ENCODE measurements at places on chromosomes 16 and 17.

DNA sequence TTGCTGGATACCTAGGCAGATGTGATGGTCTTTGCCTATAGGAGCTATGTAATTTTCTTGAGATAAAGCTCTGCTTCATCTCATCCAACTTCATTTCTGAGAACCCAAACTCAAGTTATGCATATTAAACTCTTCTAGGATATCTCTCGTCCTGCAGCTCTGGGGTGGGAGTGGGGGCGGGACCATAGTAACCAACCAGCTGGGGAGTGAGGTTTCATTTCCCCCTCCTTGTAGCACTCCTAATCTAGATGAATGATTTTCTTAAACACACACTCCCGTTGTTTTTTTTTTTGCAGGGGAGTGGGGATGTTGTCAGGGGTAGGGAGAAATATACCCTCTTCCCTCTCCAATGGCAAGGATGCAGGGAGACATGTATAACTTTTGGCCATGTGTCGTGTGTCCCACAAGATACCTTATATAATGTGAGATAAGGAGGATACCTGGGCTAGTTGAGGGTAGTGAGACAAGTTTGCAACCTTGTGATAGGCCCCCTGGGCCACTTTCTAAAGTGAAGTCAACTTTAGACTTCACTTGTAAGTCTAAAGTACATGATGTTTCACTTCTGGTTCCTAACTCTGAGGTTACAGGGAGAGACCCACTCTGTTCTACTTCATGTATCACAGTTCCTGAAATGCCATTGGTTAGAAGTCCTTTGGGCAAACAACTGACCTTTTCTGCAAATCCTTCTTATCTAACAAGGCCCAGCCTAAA, 10.5 kb upstream of the HEATR6 start:
- DNase-seq: no peak

DNA sequence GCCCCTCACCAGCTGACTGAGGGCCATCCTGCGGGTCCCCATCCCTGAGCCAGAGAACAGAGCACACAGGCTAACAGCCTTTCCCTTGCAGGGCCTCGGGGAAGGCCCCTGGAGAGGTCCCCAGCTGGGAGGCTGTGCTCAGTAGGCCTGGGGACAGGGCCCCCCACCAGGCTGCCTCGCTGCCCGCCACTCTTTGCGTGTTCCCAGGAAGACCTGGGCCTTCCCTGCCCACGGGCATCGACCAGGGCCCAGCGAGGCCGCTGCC, 785 bp downstream of the HID1 start:
- DNase-seq: no peak

DNA sequence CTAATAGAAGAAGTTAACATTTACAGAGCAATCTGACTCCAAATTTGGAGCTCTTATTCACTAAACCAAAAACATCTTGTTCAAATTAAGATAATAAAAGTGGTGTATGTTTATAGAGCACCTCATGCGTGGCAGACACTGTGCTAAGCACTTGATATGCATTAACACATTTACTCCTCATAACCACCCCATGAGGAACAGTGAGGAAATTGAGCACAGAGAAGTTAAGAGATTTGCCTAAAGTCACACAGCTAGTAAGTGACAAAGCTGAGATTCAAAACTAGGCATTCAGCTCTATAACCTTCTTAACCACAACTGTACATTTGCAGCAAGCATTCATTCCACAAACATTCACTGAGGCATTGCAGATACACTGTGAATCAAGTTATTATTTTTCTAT, 94.0 kb downstream of the VAT1L start:
- DNase-seq: no peak

GRCh38 chr17:38899421-38899820, 26.0 kb upstream of the LASP1NB start:
- no peak for DNase-seq

DNA sequence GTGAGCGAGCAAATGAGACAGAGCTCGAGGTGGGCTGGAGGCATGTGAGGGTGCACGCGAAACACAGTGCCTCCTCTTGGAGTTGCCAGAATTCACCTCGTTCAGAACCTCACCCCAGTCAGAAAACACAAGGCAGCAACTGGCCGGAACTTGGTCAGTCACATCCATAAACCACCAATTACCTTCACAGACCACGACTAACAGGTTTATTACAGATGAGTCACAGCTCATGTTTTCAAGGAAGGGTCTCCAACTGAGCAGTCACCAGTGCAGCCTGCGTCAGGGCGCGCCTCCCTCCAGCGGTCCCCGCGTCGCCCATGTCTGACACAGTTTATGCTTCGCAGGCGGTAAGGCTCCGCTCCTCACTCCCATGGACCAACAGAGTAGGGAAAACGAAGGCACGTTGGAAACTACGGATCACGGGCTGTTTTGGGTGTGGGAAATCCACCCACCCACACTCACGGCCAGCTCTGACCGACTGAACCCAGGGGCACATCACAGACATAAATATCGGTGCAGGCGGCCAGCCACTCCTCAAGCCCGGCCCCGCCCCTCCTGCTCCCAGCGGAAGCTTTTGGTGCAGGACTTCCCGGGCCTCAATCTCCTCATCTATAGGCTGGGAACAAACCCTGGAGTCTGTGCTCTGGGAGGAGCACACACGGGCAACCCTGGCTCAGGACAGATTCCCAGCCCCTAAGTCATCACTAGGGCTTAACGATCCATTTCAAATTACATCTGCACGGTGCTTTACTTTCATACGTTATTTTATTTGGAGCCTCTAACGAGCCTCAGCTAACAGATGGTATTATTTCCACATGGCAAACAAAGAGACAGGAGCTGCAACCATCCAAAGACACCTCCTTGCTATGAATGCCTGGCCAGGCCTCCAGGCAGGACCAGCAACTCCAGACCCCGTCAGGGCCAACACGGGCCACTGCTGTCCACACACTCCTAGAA, 126.3 kb downstream of the ZNF778 start:
- no peak for DNase-seq
